Left forelimb (tissue), 1 donor: ENCODE measurements at places on chromosomes 6 and 20.

DNA sequence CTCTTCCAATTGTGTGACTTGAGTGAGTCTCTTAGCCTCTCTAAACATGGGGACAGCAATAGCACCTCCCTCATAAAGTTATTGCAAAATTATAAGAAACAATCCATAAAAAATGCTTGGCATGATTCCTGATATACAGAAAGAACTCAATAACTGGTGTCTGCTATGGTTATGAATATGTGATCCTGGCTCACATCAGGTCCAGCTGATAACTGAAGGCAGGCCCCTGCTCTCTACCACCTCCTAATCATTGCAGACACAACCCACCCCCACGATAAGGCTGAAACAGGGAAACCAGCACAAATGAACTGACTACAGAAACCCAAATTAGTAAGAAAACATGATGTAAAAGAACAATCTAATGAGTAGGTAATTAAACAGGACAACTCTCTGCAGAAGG is 5.4 kb downstream of the TRIM15 start:
- no peak for DNase-seq

DNA sequence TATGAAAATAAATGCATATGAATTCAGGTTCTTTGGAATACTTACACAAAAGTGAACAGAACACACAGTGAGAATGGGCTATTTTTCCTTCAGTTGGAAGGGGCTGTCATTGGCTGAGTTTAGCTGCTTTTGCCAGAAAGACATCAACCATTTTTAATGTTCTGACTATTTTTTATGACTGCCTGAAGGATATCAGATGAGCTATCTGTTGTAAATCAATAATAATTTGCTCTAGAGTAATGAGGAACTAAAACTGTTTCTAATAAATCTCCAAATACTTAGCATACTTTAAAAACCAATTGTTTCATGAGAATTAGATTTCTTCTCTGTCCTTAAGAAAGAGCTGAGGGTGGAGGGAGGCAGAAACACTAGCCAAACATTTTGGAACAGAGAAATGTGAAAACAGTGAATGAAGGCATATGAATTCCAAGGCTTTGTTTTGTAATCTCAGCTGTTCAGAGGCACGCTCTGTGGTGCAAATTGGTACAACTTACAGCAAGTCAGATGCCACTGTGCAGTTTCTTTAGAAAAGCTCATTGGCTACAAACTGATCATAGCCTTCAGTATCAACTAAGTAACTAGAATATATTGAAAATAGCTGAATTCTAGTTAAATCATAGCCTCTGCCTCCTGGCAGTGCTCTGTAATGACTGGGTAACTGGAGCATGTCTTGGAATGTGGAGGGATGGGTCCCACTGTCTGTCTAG is 228.9 kb upstream of the JAG1 start:
- no peak for DNase-seq

GRCh38 chr6:159038914-159039884 is 5.6 kb downstream of the TAGAP start:
- DNase-seq: no peak

- DNase-seq: no peak
Measured at GRCh38 chr6:128278836-128279235, 241.6 kb downstream of the PTPRK start.

GRCh38 chr20:52992632-52993031 is 20.5 kb downstream of the TSHZ2 start:
- no peak for DNase-seq

DNA sequence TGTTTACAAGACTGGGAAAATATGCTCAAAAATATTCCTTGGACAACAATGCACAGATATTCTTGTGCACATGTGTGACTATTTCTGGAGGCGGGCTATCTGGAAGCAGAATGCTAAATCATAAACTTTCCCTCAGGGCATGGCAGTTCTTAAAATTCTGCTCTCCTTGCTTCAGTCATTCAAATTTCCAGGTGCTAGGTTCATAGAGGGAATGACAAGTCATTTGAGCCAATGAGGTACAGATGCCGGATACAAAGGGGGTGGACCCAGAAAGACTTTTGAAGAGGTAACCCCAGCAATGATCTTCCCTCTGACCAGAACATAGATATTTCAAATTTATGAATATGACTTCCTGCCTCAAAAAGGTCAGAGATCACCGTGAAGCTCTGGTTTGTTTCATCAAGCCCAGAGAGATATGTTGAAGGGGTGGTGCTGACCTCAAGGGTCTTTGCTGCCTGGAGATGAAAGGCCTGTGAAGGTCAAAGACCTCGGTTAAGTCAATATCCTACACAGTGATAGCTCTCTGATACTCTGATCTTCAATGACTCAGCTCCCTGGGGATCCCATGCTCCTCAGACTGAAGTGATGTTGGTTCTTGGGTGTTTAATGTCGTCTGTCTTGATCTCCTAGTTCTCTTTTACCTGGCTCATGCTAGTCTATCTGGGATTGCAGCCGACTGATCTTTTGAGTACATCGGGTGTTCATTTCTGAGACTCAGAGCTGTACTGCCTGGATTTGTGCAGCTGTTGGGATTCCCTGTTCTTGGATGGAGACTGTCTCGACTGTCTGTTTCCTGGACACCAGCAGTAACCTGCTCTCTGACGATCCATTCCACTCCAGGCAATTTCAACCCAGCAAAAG is 47.5 kb upstream of the TSHZ2 start:
- no peak for DNase-seq

DNA sequence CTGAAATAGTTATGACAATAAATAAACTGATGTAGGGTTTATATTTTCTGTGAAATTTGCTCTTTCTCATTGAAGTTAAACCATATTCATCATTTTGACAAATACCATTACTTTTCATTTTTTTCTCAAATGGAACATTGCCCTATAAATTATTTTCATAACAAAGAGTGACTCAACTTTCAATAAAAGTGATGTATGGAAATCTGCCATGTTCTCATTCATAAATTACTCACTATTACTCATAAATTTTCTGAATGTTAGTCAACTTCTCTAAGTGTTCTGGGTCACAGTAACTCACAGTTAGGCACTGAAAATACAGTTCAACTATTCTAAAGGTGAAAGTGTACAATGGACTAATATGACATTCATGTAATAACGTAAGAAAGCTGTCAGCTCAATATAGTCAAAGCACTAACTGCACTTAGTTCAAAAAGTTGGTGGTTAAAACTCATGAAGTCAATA is 19.0 kb upstream of the STX11 start:
- no peak for DNase-seq

GRCh38 chr20:23441850-23442313 is 2.4 kb downstream of the CSTL1 start:
- DNase-seq: no peak

DNA sequence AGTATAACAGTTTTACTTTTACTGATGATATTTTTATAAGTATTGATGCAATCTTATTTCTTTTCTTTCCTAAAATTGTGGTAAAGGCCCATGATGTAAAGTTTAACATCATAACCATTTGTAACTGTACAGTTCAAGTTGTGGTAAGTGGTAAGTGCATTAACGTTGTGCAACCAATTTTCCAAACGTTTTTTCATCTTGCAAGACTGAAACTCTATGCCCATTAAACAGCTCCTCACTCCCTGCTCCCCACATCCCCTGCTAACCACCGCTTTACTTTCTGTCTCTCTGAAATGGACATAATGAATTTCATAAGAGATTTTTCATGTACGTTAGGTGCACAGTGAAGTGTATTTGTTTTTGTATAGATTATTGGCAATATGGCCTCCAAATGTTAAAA is 106.0 kb downstream of the PACRG start:
- no peak for DNase-seq

- DNase-seq: no peak
Measured at GRCh38 chr6:36590237-36590636, 3.9 kb upstream of the SRSF3 start.

DNA sequence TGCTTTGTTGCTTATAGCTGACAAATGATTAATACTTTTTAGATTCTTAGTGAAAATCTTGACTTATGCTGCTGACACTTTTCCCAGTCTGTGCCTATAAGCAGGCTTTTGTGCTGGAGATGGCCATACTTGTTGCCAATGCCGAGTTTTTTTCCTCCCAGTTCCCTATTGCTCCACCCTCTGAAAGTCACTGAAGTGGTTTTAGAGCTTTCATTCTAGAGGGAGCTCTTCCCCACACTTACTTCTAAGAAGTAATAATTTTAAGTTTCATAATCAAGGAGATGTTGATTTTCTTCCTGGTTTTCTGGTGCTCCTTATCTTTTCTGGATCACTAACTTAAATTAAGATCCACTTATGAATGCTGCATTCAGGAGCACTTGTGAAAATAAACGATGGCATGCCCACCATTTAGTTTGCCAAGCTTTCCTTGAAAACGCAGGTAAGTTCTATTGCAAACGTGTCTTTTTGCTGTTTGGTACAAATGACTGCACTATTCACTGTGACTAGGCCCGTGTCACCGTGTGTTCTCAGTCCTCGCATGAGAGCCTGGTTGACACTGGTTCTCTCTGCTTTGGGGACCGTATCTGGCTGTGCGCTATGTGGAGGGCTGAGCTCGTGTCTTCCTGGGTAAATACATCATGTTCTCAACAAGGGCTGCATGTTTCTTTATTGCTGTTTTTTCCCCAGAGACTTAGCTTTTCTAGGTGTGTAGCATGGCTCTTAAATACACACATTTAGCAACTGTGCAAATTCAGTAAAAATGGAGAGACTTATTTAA is 50.2 kb downstream of the GFRA4 start:
- DNase-seq: no peak

DNA sequence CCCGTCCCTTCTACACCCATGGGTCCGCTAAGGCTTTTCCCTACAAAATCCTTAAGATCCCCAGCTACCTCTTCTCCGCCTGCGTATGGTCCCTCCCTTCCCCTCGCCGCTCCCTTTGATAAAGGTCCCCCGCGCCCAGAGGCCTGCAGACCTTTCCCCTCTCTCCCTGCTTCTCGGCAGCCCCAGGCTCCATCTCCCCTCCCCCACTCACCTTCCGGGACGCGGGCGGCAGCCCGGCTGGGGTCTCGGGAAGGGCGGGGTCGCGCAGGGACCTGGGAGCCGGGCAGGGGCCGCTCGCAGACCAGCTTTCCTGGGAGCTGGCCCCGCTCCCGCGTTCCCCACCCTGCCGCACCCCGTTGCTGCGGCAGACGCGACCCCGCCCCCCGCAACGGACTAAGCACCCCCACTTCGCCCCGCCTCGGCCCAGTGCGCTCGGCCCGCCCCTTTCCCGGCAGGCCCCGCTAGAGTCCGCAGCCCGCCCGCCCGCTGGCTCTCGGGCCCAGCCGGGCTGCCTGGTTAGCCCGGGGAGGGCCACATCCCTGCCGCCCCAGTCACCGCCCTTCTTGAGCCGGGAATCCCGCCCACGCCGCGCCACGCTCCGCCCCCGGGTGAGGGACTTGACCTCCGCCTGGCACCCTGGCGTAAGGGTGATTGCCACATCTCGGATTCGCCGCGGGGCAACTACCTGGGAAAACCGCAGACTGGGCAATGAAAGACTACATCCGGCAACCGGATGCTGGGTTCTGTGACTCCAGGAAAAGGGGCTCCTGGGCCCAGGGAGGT is at the start of gene FLOT1:
Gene FLOT1, minus strand, starts transcription at position 372 of the 783 bp plus-strand sequence. CDS start 498 bp downstream, outside the sequence.
- peak; percentile 93 for DNase-seq

DNA sequence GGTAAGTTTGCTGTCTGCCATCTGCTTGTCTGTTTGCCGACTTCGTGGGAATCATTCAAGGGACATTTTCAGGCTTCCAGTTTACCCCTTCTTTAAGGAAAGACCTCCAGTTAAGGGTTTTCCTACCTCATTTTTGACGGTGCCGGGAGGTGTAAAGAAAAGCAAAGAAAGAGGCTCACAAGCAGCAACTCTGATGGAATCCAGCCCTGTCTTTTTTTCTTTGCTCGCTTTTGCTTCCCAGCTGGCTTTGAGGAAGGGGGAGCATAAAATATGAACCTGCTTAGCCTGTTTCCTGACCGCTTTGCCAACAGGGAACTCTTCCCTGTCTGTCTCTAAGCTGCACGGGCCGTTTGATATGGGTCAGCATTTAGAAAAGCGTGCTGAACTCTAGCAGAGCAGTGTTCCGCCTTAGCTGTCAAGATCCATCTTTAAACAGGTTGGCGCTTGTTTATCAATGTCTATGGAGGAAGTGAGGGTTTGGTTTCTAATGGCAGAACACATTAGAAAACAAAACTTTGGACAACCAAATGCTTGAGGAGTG is 13.8 kb downstream of the SYTL3 start:
- DNase-seq: no peak

- no peak for DNase-seq
Measured at GRCh38 chr6:113676968-113677367, 180.2 kb upstream of the MARCKS start.
